Type B pancreatic cell (in vitro differentiated cells): ENCODE measurements at places on chromosomes 1 and 21. TPM values are rescaled to one million over a fixed set of nuclear protein-coding genes. Genes with fewer than 3 reads are reported as not detected.

- peak overlapping the region; percentile 77 for H3K4me3 ChIP-seq
- peak overlapping the region; percentile 67 for H3K27ac ChIP-seq
- no peak for DNase-seq
- H3K36me3 ChIP-seq = peaks cover 3% of the 10 kb centered on the region
- H3K4me1 ChIP-seq = peaks cover 25% of the 10 kb centered on the region
- peaks cover 80% of the 10 kb centered on the region for H3K27me3 ChIP-seq
These were observed 14.0 kb upstream of the ALX3 start for GRCh38 chr1:110084227-110085078.

AKR7A3 gene
- 1.3 and 4.6 TPM in 2 replicates for total RNA-seq

BGLAP gene
- total RNA-seq = 0.64 and 3.1 TPM in 2 replicates

- H3K4me3 ChIP-seq = peak overlapping the region; percentile 79
- H3K4me1 ChIP-seq = peaks cover 19% of the 10 kb centered on the region
- peaks cover 39% of the 10 kb centered on the region for H3K27me3 ChIP-seq
- DNase-seq = no peak
- H3K36me3 ChIP-seq = no peaks in the 10 kb centered on the region
These were observed 48.5 kb upstream of the ACOT11 start for GRCh38 chr1:54499360-54500106.

- H3K27ac ChIP-seq = no peak overlapping the region
- no peak overlapping the region for H3K4me3 ChIP-seq
- peaks cover 7% of the 10 kb centered on the region for H3K4me1 ChIP-seq
- H3K27me3 ChIP-seq = peaks cover 32% of the 10 kb centered on the region
These were observed 105.1 kb downstream of the BEND5 start for GRCh38 chr1:48671578-48671977.

- DNase-seq = no peak
- no peaks in the 10 kb centered on the region for H3K4me1 ChIP-seq
- no peak overlapping the region for H3K27ac ChIP-seq
- no peak overlapping the region for H3K4me3 ChIP-seq
- H3K27me3 ChIP-seq = peaks cover 40% of the 10 kb centered on the region
These were observed 15.8 kb upstream of the CDCA8 start for GRCh38 chr1:37676281-37677142.

GRCh38 chr1:170145061-170145460 lies 698 bp upstream of the NTMT2 start:
- no peak for DNase-seq
- H3K4me1 ChIP-seq = peaks cover 34% of the 10 kb centered on the region
- H3K27me3 ChIP-seq = no peaks in the 10 kb centered on the region
- no peaks in the 10 kb centered on the region for H3K36me3 ChIP-seq
- H3K27ac ChIP-seq = no peak overlapping the region

DNA sequence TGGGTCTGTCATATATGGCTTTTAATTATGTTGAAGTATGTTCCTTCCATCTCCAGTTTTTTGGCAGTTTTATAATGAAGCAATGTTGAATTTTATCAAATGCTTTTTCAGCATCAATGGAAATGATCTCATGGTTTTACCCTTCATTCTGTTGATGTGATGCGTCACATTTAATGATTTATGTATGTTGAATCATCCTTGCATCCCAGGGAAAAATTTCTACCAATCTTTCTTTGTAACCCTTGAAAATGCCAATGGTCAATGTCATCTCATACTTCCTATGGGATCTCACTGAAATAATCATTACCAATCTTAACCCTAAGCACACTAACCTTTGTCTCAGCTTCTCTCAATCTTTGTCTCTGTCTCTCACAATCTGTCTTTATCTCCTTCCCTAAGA lies 1004.0 kb downstream of the KCNT2 start:
- H3K4me3 ChIP-seq = no peak overlapping the region
- no peaks in the 10 kb centered on the region for H3K27me3 ChIP-seq
- no peaks in the 10 kb centered on the region for H3K36me3 ChIP-seq
- no peak overlapping the region for H3K27ac ChIP-seq
- H3K4me1 ChIP-seq = no peaks in the 10 kb centered on the region

- peaks cover 22% of the 10 kb centered on the region for H3K27me3 ChIP-seq
- H3K4me3 ChIP-seq = no peak overlapping the region
- no peak for DNase-seq
- no peaks in the 10 kb centered on the region for H3K36me3 ChIP-seq
- H3K27ac ChIP-seq = no peak overlapping the region
These were observed 16.4 kb downstream of the HMGB4 start for GRCh38 chr1:33880305-33880704.

VASH2 gene
- total RNA-seq = 3.5 and 27.4 TPM in 2 replicates

DNA sequence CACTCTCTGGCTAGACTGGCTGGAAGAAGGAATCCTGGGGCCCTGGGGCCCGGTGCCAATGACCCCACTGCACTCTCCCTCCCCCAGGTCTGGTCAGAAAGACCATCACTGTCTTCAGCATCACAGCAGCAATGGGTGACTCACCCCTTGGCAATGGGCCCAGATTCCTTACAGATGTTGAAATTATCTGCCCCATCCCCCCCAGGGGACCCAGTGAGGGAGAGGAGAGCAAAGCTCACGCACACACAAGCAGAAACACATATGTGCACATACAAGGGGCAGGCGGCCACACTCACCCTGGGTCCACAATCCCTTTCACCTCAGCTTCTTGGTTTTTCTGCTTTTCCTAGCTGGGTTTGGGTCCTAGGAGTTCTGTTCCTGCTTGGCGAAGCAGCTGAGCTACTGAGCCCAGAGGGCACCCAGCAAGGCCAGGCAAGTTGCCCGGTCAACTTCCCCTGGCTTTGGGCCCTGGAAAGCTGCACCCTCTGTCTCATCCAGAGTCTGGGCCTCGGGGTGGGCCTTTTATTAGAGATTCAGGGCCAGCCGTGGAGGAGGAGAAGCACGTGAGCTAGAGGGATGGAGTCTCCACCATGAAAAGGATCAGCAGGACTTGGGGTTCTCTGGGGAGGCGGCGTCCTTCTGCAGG lies 2.6 kb downstream of the COL16A1 start:
- H3K27me3 ChIP-seq = peaks cover 20% of the 10 kb centered on the region
- DNase-seq = no peak
- H3K4me1 ChIP-seq = peaks cover 55% of the 10 kb centered on the region
- peak overlapping the region; percentile 17 for H3K27ac ChIP-seq

SLC30A1 gene
- total RNA-seq = 21.8 and 46.2 TPM in 2 replicates

DCDC2B gene
- total RNA-seq = not detected in 2 replicates

SYPL2 gene
- total RNA-seq = 0.33 and 0.58 TPM in 2 replicates
